ENCODE measurements at places on chromosomes 5 and 9.

DNA sequence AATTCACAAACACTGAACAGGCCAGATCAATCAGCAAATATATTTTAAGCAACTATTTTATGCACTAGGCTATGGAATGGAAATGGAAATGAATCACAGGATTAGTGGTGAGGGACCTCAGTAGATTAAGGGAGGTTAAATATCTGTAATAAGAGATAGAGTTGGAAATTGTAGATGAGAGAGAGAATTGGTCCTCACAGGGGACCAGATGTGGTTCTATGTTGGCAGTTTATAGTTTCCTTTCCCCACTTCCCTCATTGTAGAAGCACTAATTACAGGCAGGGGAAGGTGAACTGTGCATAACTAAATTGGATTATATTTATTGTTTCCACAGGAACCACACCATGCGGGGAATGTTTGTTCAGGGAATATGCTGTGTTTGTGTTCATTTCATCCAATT, 496.2 kb downstream of the ARHGEF28 start:
- no peak for DNase-seq

- no peak for DNase-seq
Observed at GRCh38 chr9:81979196-81979595, 9.4 kb upstream of the SPATA31D1 start.

DNA sequence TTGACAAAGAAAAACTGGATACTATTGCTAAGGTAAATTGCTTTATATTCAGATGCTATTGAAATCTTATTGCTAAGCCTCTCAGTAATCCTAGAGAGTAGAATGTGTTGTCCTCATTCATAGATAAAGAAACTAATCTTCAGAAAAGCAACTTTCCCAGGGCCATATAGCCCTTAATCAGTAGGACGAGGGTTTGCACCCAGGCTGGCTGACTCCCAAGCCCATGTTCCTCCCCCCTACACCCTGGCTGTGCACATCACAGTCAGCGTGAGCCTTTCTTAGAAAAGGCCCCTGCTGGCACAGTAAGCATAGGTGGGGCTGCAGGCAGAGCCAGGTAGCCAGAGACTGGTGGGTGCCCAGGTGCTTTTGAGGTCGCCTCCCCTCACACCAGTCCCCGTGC, 15.8 kb upstream of the GLIPR2 start:
- DNase-seq = no peak

DNA sequence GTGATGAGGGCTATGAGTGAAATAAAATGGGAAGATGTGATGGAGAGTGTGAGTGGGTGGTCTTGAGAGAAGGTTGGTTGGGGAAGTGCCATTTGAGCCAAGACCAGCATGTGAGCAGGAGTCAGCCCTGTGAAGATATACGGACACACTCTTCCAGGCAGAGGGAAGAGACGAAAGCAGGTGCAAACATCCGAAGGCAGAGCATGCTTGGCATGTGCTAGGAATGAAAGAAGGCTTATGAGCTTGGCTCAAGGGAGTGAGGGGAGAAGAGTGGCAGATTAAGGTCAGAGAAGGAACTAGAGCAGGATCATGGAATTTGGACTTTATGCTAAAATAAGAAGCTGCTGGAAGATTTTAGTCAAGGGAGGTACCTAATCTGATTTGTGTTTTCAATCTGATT, 23.6 kb upstream of the CCDC112 start:
- DNase-seq = no peak

GRCh38 chr5:39399135-39400036, 25.4 kb downstream of the DAB2 start:
- DNase-seq = no peak

GRCh38 chr9:124676159-124676551, 95.0 kb downstream of the NR6A1 start:
- DNase-seq = no peak

DNA sequence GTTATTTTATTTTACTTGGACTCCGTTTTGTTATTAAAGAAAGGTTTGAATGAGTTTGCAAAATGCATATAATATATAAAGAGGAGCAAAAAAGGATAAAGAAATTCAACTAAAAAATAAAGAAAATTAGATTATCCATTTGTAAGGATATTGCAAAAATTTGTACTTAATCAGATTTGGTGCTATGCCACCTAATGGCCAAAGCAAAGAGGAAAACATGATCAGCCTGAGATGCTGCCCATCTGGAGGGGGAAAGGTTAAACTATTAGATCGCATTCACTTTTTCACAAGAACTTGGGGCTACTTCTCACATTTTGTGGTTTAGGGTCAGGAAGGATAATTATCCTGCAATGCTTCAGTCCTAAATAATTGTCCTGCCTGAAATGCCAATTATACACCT, 350.6 kb downstream of the MLLT3 start:
- no peak for DNase-seq

DNA sequence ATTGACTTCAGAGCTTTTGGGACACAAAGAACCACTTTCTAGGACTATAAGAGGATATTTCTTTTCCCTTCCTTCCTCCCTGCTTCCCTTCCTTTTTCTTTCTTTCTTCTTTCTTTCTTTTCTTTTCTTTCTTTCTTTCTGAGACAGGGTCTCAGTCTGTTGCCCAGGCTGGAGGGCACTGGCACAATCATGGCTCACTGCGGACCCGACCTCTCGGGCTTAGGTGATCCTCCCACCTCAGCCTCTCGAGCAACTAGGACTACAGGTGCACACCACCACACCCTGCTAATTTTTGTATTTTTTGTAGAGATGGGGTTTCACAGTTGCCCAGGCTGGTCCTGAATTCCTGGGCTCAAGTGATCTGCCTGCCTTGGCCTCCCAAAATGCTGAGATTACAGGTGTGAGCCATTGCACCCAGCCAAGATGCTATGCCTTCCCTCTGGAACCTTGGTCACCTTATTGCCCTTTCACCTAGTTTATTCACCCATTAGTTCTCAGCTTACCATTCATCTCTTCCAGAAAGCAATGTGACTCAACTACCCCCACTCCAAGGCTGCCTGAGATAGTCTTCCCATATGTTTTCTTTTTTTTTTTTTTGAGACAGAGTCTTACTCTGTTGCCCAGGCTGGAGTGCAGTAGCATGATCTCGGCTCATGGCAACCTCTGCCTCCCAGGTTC, 10.1 kb downstream of the PLIN2 start:
- DNase-seq = no peak

GRCh38 chr9:131650254-131650653, 89.6 kb downstream of the RAPGEF1 start:
- DNase-seq = no peak

DNA sequence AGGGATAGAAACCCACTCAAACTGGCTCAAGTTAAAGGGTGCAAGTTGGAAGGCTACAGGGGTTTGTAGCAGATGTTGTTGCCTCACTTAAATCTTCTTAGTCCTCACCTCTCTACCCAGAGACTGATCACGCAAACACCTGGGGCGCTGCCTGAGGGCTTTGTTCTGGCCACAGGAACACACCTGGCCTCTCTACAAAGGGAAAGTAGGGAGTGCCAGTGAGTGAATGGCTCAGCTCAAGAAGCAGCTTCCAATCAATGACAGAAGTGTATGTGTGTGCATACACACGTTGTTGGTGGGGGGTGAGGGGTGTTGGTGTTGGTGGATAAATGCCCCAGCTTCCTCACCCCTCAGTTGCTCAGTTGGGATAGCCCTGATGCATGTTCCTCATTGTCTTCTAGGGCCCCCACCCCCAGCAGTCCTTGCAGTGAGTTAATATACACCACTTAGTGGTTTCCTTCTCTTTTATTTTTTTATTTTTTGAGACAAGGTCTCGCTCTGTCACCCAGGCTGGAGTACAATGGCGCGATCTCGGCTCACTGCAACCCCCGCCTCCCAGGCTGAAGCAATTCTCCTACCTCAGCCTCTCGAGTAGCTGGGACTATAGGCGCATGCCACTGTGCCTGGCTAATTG, 30.6 kb upstream of the CTNNA1 start:
- no peak for DNase-seq

DNA sequence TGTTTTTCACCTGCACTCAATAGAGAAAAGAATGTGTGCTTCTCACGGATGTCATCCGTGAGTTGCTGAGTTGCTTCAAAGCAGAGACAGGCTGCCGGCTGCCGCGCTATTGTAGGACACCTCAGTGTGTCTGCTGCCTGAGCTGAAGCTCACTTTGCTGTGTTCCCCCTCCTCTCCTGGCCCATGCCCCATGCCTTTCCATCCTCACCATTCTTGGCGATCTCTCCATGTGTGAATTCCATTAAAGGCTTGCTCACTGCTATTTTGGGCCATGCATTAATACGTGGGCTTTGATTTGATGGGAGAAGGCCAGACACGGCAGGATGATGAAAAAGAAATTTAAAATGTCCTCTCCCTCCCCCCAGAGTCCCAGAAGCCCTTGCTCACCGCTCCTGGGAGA, 14.5 kb downstream of the ADAM19 start:
- DNase-seq = no peak

DNA sequence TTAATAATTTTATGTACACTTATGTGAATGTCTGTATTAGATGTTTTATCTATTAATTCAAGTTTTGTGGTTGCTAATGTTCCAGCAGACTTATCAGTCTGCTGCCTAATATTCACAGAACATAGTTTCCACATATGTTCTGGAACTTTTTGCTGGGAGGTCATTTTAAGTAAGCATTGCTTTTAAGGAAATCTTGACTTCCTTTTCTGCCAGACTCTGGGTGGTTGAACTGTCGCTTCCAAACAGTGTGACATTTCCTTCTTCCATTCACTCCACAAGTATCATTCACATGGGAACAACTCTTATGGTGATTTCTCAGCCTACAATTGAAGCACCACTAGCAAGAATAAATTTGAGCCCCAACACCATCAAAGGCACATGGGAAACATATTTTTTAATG, 82.9 kb downstream of the PLCXD3 start:
- no peak for DNase-seq

GRCh38 chr5:95673081-95673480, 9.7 kb downstream of the SPATA9 start:
- DNase-seq = no peak

GRCh38 chr9:100099722-100100042, 639 bp downstream of the INVS start:
- DNase-seq = no peak

DNA sequence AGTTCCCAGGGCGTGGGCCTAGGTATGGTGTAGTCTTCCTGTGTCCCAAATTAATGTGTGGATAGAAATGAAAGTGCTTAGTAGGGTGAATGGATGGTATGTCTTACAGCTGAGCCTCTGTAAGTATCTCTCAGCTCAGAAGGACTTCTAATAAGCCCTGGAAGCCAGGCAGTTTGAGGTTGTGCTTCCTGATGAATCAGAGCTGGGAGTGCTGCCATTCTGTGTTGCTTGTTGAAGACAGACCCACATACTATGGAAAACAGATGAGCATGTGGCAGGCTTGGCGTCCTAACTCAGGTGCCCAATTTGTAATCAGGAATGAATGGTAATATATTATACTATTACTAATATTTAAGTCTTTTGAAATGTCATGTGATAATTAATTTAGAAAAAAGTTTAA, 69.8 kb downstream of the CMYA5 start:
- no peak for DNase-seq

DNA sequence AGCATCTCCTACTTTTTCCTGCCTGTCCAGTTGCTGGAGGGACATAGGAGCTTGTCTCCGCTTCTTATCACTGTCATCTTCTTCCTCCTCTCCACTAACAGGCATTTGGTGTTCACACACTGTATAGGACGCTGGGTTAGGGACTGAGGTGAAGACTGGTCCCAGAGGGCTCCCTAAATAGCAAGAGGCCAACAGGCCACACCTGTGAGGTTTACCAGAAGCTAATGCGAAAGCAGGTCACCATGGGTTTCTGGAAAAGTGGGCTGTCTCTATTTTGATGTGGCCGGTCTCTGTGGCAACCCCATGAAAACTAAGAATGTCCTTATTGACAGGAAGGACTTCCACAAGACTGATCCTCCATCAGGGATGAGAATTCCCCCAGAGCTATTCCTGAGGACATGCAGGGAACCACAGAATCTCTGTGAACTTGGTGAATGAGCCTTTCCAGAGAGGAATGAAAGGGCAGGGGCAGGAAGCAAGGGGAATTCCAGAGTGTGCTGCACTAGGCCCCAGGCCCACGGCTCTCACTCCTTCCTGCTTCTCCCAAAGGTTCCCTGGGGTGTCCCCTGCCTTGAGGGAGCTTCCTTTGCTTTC, 61.7 kb downstream of the DAP start:
- no peak for DNase-seq

DNA sequence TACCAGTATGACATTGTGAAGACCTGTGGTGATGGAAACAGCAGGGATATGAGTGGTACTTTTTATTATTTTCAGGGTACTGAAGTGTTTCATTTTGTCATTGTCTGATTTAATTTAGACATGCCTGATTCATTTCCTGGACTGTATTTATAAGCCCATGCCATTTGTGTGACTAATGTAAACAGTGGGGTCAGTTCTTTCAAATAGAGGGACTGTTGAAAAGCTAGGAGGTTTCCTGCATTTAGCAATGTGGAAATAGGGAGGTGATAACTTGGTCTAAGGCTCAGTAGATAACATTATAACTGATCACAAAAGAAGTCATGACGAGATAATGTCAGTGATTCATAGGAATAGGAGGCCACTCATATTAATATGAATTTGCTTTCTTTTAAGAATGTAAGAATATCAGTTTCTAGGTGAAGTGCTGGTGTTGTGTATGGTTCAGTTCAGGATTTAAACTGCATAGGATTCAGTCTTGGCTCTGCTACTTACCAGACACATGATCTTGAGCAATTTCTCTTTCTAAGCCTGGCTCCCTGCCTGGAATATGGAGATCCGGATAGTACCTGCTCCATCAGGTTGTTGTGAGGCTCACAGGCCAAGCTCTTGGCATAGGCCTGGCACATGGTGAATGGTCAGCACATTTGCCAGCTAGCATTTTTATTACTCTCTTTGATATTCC, 7.5 kb downstream of the RASGRF2 start:
- DNase-seq = no peak

- no peak for DNase-seq
Observed at GRCh38 chr9:112176524-112176923, 1.4 kb upstream of the SUSD1 start.

DNA sequence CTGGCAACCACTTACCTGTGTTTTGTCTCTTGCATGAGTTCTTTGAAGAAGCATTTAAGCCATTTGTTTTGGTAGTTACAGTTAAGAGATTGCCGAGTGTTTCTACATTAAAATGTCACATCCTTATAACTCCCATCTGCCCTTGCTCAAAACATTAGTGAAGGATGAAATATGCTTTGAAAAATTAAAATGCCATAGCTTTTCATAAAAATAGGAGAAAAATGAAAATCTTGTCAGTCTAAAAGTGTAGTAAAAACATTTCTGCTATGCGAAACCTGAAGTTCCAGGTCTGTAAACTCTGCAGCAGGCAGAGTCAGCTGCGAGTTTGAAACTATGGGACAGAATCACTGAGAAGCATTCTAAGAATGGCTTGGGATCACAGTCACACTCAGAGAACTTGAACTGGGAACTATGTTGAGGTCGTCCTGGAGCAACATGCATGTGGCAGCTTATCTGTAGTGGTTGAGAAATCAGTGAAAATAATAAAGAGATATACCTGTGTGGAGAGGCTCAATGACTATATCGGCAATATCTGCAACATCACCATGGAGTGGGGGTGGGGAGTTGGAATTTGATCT, 67.4 kb downstream of the RASGRF2 start:
- DNase-seq = no peak
